ENCODE measurements at places on chromosomes 4 and X. TPM values are rescaled to one million over a fixed set of nuclear protein-coding genes. Genes with fewer than 3 reads are reported as not detected.

The OPHN1 gene
- 0.21 TPM for total RNA-seq

The DBET gene
- total RNA-seq: not detected

The SRPX gene
- not detected for total RNA-seq

The GNL3L gene
- total RNA-seq: 64.5 TPM

The CFAP47 gene
- total RNA-seq: not detected

All from activated T-helper 2 cell treated with anti-CD3 and anti-CD28 coated beads, Interferon-gamma antibody, Interleukin-2, Interleukin-4, amounts not matched to agents 10 μg/mL and 5 μg/mL and 100 μg/mL, durations not matched to agents 14 hours and 24 hours and 36 hours (primary cell).